ENCODE measurements at places on chromosomes 3 and 15.

DNA sequence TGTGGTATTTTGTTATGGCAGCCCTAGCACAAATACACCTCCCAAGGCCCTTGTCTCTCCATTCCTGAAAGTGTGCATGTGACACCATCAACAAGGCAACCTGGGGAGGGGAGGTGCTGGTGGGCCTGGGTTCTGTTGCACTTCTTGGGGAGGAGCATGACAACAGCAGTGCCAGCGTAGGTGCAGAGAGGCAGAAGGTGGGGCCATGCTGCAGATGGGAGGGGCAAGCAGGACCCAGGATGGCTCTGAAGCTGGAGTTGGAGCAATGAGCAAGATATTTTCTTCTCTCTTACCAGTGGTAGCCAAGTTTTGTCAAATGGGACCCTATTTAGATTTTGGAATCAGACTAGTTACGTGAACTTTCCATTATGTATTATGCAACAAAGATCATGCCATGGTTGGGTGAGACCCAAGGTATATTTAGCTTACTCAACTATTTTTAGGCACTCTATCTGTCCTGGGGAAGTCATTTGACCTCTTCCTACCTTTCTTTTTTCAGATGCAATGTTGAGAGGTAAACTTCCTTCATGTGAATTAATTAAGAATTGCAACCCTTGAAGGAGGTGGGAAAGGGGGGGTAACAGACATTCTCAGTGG is 3.4 kb downstream of the FYCO1 start:
- no peak for DNase-seq

DNA sequence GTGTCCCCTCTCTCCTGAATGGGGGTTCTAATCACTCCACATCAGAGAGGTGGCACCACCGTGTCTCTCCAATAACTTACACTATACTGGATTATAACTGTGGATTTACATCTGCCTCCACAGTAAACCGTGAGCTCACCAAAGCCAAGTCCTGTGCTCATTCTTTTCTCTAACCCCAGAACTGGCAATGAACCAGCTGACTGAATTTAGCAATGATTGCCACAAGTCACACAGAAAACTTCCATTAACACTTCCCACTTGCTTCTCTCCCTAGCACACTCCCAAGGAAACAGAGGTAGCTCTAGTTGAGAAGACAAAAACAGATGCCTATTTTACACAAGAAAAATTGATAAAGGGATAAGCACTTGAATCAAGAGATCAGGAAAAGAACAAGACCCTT is 361.3 kb downstream of the ULK4 start:
- DNase-seq, result no peak

- no peak for DNase-seq
Measured at GRCh38 chr3:16089521-16089920, 85.0 kb upstream of the GALNT15 start.

DNA sequence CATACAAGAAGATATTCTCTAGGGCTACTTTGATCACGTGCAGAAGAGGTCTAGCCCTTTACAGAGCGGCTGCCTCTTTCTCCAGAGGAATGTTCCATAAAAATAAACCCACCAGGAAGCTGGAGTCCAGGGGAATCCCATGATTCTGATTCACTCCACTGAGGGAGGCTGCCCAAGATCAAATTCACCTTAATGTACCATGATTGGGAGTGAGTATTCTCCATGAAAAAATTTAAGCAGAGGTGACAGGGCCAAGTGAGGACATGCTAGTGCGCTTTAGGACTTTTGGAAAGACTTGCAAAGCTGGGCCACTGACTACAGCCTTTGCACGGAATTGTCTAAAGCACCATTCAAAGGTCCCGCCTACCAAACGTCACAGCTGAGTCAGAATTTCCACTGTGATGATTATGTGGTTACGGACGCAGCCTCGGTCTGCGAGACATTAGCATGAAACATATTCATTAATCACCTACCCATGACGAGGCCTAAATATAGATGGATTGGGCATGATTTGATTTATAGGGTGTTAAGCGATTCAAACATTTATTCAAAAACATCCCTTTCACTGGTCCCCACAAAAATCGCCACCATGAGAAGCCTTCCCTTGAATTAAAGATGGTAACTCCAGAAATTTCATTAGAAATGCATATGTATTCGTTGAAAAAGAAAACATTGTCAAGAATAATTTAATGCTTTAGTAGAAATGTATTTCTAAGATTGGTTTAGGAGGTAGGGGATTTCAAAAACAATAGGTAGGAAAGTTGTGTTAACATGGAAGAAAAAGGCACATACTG is 152.6 kb downstream of the GREM1 start:
- DNase-seq, result no peak

DNA sequence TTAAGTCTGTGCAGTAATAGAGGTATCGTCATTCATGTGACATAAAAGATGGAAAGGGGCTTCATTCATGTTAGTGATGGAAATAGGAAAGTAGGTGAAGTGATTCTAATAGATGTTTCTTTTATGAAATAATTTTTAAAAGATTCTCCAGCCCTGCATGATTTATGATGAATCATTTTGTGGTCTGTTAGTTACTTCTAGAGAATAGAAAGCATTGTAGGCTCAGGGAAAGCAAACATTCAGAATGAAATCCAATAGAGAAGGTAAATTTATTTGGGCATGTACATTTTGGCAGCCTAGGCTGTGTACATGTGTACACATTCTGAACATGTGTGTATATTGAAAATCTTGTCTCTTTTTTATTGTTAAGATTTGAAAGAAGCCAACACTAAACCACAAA is 23.1 kb downstream of the PPARG start:
- DNase-seq, result no peak

- no peak for DNase-seq
Measured at GRCh38 chr3:50100956-50101845, 12.5 kb downstream of the RBM5 start.

DNA sequence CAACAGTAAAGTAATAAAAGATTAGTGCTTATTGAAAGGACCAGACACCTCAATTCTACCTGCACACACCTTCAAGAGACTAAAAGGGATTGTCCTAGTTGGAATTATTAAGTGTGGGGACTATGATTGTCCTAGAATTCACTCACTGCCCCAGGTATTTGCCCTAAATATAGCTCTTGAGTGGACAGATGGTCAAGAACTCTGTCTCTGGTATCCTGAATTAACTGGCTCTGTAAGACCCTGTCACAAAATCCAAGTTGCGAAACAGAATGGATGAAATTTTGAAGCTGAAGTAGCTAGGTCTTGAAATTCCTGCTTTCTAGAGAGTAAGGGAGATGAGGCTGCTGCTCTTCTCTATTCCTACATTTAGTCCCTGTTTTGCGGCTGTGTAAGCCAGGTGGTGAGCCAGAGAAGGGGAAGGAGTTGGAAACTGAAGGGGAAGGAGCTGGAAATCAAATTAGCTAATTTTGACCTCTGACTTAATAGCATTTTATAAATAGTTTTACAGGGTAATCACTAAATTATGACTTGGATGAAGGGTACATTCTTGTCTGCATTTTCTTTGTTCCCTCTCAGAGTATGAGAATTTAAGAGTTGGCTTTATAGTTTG is 34.5 kb downstream of the KBTBD12 start:
- no peak for DNase-seq

- DNase-seq, result no peak
Measured at GRCh38 chr3:54198556-54198955, 76.2 kb downstream of the CACNA2D3 start.

DNA sequence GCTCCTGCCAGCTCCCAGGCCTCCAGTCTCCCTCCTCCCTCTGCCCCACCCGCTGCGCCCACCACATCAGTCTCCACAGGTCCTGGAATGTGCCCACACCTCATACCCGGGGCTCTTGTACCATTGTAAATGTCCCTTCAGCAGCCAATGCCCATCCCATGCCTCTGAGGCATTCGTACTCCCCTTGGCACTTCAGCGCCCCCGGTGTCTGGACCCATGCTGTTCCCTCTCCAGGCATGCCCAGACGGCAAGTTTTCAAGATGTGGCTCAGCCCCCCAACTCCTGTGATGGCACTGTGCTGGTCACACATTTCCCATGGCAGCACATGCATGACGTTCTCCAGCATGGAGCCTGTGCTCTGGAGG is 13.3 kb downstream of the PLXND1 start:
- DNase-seq, result peak; percentile 47

- no peak for DNase-seq
Measured at GRCh38 chr15:69004011-69004410, 10.5 kb upstream of the NOX5 start.

DNA sequence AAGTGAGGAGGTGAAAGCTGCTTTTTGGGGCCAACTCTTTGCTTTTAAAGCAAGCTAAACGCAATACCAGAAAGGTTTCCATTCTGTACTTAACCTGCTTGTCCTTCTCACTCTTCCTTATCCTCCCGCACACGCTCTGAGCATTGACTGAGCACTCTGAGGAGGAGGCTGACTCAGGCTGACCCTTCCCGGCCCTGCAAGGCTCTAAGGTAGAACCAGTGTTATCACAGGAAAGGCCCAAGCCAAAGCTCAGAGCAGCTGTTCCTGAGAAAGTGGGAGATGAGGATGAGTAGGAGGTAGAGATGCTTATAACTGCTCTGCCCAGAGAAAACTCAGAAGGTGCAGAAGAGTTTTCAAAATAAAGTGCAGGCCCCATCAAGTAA is 2.3 kb downstream of the B3GNT5 start:
- DNase-seq, result no peak

GRCh38 chr15:87033056-87033455 is 953.4 kb downstream of the AGBL1 start:
- no peak for DNase-seq

DNA sequence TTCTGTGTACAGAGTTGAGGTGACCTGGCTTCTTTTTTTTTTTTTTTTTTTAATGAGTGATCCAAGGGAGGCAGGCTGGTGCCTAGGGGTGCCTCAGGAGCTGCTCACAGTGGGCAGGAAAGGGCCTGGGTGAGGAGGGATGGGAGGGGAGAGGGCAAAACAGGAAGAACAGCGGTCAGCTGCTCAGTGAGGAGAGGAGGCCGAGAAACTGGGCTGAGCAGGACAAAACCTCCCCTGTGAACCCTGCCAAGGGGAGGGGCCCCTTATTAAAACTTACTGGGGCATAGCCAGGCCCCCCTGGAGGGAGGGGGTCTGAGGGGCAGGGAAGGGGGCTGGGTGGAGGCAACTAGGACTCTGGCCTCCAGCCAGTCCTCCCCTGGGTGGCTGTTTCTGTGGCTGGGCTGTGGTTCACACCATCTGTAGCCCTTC is 3.5 kb downstream of the PLEKHO2 start:
- DNase-seq, result no peak

- no peak for DNase-seq
Measured at GRCh38 chr15:49135911-49136310, 19.5 kb downstream of the COPS2 start.

GRCh38 chr3:15071699-15072098 is 6.6 kb upstream of the MRPS25 start:
- DNase-seq, result no peak

DNA sequence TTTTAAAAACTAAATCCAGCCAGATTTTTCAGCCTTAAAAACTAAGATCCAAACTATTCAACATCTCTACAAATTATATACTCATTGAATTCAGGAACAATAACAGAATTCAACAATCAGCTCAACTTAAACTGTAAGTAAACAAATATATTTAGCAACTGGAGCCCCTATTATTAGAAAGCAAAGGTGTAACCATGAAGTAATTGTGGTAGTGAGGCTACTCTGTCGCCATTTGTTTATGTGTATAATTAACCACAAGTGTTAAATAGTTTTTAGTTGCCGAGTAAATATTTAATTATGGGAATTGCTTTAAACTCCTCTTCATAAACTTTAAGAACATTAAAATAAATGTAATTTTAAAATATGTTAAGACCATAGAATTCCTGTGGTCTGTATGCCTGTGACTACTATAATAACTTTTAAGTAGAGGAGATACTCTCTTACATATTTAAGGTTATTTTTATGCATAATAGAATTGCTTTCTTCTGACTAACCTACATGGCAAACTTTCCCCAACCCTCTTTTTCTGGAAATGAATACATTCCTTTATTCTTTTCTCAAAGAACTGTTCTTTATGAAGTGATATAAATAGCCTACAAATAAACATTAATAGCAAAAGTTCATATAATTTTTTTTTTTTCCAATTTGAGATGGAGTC is 51.2 kb downstream of the MFN1 start:
- DNase-seq, result no peak

- no peak for DNase-seq
Measured at GRCh38 chr3:49158792-49159191, 7.3 kb downstream of the CCDC71 start.

DNA sequence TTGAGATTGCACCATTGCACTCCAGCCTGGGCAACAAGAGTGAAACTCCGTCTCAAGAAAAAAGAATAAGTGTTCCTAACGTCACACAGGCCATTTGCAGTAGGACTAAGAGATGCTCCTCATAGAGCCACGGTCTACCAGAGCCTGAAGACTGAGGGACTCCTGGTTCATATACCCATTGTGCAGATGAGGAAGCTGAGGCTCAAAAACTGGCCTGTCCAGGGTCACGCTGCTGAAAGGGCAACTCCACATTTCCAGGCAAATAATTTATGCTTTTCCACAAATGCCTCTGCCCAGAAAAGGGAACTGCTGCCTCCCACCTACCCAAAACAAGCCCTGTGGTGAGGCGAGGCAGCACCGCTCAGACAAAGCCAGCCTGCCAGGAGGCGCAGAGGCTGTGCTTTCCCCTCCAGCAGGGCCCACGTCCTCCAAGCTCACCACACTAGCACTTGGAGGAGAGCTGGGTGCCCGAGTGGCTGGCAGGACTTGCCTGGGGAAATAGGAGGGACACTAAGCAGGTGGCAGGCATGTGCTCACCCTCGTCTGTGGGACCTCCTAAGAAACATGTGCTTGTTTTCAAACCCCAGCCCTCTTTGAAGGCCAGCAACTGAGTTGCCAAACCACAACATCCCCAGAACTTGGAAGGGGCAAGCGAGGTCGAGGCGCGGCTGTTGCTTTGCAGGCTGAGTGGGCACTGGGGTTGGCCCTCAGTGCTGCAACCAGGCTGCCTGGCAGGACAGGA is 195.6 kb downstream of the XXYLT1 start:
- no peak for DNase-seq

DNA sequence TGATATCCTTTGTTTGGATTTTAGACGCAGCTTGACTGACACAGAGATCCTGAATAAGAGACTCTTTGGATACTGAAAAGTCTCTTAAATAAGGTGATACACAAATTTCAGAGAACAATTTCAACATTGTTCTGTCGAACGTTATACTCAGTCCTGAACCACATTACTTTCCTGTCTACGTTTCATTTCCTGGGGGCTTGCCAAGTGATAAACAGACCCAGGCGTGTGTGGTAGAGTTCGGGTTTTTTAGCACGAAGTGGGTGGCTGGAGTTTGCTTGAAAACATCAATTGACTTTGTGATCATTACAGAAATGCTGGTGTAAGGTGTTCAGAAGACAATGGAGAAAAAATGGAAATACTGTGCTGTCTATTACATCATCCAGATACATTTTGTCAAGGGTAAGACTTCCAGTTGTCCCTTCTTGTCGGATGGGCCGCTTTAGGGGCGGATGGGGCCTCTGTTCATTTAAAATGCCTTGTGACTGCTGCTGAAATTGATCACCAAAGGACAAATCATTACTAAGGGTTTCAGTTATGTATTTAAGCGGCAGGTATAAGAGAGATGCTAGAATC is at the start of gene CD96:
TSS of gene CD96 (plus strand) at position 287 of the 573 bp plus-strand sequence. CDS start at position 339, 52 bp downstream.
- no peak for DNase-seq

- DNase-seq, result no peak
Measured at GRCh38 chr3:13526626-13526949, 22.3 kb upstream of the FBLN2 start.
